ENCODE measurements at places on chromosomes 16 and 17. TPM values are rescaled to one million over a fixed set of nuclear protein-coding genes. Genes with fewer than 3 reads are reported as not detected.

- H3K4me3 ChIP-seq, result no peak overlapping the region
- no peaks in the 10 kb centered on the region for H3K4me1 ChIP-seq
- DNase-seq, result no peak
- H3K36me3 ChIP-seq, result no peaks in the 10 kb centered on the region
- 0 out of 2 replicates have a peak, but pooled peaks cover 11% of the 10 kb centered on the region for H3K27me3 ChIP-seq
These were observed 8.4 kb upstream of the PCTP start for GRCh38 chr17:55742272-55743102.

DNA sequence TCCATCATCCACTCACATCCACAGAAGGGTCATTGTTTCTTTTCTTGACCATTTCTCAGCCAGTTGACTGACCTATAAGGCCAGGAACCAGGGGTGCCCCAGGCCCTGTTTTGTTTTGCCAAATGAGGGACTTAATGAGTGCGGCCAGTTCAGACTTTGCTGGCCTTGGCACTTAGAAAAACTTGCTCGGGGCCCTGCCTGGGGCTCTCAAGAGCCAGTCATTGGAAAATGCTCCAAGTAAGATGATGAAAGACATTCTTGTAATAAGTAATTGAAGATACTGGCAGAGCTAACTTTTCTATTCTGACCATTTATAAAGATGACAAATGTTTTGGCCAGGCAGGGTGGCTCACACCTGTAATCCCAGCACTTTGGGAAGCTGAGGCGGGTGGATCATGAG, 29.0 kb upstream of the CLEC18B start:
- no peaks in the 10 kb centered on the region for H3K27me3 ChIP-seq
- no peak overlapping the region for H3K4me3 ChIP-seq
- H3K27ac ChIP-seq, result peak overlapping the region; percentile 57
- no peak for DNase-seq

DNA sequence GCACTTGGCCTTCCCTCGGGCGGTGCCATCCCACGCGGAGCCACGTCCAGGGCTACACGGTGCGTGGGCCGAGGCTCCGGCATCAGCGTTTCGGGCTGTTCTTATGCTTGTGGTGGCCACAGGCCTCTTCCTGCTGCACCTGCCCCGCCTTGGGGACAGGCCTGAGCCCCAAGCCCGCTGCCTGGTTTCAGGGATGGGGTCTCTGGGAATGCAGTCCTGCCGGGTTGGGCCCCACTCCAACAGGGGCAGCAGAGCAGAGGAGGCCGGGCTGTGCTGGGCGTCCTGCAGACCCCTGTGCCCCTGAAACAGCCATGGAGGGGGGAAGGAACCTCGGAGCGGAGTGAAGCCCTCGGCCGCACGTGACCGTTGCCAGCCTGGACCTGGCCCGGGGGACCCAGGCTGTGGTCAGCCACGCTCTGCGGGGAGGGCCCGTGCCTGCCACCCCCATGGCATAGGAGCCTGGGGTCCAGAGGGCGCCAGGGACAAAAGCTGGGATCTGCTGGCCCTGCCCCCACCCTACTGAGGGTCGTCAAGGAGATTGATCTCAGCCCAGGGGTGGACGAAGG, 453 bp upstream of the WFIKKN1 start:
- H3K27ac ChIP-seq, result no peak overlapping the region
- H3K4me3 ChIP-seq, result no peak overlapping the region

- no peak overlapping the region for H3K4me3 ChIP-seq
- H3K4me1 ChIP-seq, result peaks cover 9% of the 10 kb centered on the region
- no peaks in the 10 kb centered on the region for H3K36me3 ChIP-seq
- DNase-seq, result no peak
- H3K27ac ChIP-seq, result no peak overlapping the region
These were observed 107.1 kb downstream of the SNX29 start for GRCh38 chr16:12083631-12084030.

DNA sequence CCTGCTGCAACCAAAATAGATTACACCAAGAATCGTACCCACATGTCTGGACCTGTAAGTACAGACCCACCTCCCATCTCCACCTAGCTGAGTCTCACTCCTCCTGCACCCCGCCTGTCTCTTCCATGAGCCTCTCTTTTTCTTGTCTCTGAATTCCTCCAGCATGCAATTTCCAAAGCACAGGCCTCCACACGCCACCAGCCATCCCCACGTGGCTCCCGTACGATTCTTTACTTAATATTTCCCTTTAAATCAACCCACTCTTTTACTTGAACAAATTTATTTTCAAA, 1.2 kb downstream of the RPH3AL start:
- no peaks in the 10 kb centered on the region for H3K4me1 ChIP-seq
- H3K27ac ChIP-seq, result no peak overlapping the region
- no peaks in the 10 kb centered on the region for H3K36me3 ChIP-seq
- DNase-seq, result no peak
- no peaks in the 10 kb centered on the region for H3K27me3 ChIP-seq
- no peak overlapping the region for H3K4me3 ChIP-seq

DNA sequence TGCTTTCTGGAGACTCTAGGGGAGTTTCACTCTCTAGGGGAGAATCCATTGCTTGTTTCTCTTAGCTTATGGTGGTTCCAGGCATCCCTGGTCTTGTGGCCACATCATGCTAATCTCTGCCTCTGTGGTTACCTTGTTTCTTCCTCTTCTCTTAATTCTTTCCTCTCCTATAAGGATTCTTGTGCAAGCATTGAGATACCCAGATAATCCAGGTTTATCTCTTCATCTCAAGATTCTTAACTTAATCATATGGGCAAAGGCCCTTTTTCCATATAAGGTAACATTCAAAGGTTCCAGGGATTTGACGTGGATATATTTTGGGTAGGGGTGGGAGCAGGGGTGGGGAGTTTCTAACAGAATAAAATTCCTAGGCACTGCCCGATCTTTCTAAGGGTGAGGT, 32.6 kb downstream of the FAM20A start:
- no peak overlapping the region for H3K27ac ChIP-seq
- no peak overlapping the region for H3K4me3 ChIP-seq
- DNase-seq, result no peak
- H3K27me3 ChIP-seq, result no peaks in the 10 kb centered on the region

DNA sequence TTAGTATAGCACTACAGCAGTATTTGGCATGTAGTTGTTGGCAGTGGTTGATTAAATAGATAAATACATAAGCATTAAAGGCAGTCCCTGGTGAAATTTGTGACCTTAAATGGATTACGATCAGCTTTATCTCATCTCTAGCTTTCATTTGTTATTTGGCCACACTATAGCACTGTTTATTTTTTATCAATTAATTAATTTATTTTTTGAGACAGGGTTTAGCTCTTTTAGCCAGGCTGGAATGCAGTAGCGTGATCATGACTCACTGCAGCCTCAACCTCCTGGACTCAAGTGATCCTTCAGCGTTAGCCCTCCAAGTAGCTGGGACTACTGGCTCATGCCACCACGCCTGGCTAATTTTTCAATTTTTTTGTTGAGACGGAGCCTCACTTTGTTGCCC, 18.7 kb upstream of the ARHGAP17 start:
- DNase-seq, result peak; percentile 81
- no peak overlapping the region for H3K4me3 ChIP-seq
- H3K4me1 ChIP-seq, result peaks cover 55% of the 10 kb centered on the region
- no peaks in the 10 kb centered on the region for H3K27me3 ChIP-seq

G6PC1 gene
- total RNA-seq, result not detected

FAM171A2 gene
- 8.6 TPM for total RNA-seq

JPT1 gene
- total RNA-seq, result 340 TPM

KRTAP3-2 gene
- not detected for total RNA-seq

ACTG1 gene
- total RNA-seq, result 9,807 TPM

BCL6B gene
- not detected for total RNA-seq

GRCh38 chr16:10551881-10552280, 28.5 kb downstream of the EMP2 start:
- no peaks in the 10 kb centered on the region for H3K27me3 ChIP-seq
- H3K4me3 ChIP-seq, result no peak overlapping the region
- H3K36me3 ChIP-seq, result peaks cover 2% of the 10 kb centered on the region
- no peak overlapping the region for H3K27ac ChIP-seq

HCRT gene
- not detected for total RNA-seq

DNA sequence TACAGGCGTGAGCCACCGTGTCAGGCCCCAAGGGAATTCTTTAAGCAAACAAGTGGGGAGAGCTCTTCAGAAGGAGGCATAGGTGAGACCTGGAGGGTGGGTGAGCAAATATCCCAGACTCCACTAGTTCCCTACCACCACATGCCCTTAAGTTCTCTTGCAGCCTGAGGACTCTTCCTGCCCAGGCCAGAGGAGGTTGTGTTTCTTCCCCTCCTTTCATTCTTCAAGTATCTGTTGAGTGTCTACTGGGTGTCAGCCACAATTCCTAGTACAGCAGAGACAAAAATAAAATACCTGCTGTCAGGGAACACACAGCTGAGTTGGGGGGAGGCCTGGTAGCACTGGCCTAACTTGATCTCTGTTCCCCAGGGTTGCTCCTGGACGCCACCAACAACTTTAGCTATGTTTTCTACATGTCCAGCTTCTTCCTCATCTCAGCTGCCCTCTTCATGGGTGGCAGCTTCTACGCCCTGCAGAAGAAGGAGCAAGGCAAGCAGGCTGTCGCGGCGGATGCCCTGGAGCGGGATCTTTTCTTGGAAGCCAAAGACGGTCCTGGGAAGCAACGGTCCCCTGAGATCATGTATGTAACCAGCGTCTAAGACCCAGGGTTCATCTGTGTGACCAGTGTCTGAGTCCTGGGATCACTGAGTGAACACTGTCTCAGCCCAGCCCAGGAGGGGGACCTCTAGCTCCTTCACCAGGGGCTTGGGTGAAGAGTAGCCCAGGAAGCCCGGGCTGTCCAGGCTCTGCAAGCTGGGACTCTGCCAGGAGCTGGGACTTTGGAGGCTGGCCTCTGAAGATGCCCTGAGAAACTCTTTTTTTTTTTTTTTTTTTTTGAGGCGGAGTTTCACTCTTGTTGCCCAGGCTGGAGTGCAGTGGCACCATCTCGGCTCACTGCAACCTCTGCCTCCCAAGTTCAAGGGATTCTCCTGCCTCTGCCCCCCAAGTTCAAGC, 5.9 kb upstream of the ARMC7 start:
- H3K27ac ChIP-seq, result no peak overlapping the region
- no peaks in the 10 kb centered on the region for H3K36me3 ChIP-seq
- H3K4me1 ChIP-seq, result peaks cover 18% of the 10 kb centered on the region
- H3K27me3 ChIP-seq, result no peaks in the 10 kb centered on the region

DNA sequence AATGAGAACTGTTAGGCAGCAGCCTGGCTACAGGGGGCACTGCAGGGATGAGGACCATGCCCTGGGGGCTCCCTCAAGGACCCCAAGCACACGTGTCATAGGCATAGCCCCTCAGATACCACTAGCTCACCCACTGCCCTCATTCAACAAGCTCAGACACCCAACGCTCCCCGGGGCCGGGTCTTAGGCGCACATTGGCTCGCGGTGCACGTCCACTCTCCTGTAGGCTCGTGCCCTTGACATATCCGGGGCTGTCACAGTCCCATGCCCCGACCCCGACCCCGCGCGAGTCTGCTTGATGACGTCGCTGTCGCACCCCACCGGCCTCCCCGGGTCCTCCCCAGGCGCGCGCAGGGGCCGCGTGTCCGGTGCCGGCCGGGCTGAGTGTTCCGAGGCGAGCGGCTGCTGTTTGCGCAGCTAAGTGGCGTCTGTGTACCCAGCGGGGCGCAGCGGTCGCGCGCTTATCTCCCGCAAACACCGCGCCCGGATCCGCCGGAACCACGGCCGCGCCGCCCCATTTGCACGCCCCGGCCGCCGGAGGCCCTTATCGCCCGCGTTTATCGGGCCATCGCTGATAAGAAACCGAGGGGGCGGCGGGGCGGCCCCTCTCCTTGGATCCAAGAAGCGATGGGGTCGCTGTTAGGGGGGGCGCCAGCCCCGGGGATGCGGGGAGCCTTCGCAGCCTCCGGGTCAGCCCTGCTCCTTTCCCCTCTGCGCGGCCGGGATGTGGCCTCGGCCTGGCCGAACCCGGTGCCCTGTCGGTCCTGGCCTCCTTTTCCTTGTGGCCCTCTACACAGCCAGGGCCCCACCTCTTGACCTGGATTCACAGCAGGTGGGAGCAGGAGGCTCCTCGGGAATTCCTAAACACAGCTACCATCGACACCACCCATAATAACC, 20.7 kb upstream of the NAGS start:
- H3K36me3 ChIP-seq, result no peaks in the 10 kb centered on the region
- DNase-seq, result no peak
- no peak overlapping the region for H3K4me3 ChIP-seq
- H3K27ac ChIP-seq, result no peak overlapping the region

DNA sequence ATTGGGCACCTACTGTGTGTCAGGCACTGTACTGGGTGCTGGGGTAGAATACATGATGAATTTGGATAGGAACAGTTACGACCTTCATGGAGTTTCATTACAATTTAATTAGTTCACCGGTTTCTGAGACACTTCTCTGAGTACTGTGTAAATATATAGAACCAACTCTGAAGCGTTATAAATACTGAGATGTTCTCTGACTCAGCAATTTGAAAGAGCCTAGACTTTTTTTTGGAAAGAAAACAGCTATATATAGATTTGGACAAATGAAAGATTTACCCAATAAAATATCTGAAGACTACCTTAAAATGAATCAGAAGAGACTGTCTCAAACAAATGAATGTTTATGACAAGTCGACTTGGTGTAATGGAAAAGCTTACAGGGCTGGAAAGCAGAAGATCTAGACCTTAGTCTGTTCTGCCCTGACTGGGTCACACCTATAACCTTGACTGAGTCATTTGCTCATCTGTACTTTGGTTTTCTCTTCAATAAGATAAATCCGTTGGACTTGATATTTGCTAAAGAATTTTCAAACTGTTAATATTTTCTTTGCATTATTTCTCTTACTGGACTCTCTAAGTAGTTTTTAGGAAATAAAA, 4.6 kb upstream of the GAN start:
- no peak overlapping the region for H3K4me3 ChIP-seq
- no peaks in the 10 kb centered on the region for H3K27me3 ChIP-seq
- H3K4me1 ChIP-seq, result peaks cover 6% of the 10 kb centered on the region
- no peak overlapping the region for H3K27ac ChIP-seq

- no peaks in the 10 kb centered on the region for H3K36me3 ChIP-seq
- H3K4me3 ChIP-seq, result no peak within 1 kb of the TSS
- DNase-seq, result no peak
- no peaks in the 10 kb centered on the region for H3K4me1 ChIP-seq
These were observed at the start of gene CCL5 for GRCh38 chr17:35879773-35880654. Gene CCL5, minus strand, starts transcription at chr17:35880360.

HS3ST3B1 gene
- total RNA-seq, result 14.1 TPM

- H3K36me3 ChIP-seq, result peaks cover 3% of the 10 kb centered on the region
- peaks cover 23% of the 10 kb centered on the region for H3K4me1 ChIP-seq
- DNase-seq, result peak; percentile 59
- peak overlapping the region; percentile 27 for H3K27ac ChIP-seq
These were observed 76.7 kb downstream of the CHD9 start for GRCh38 chr16:53131363-53132071.

CA4 gene
- not detected for total RNA-seq

- peaks cover 7% of the 10 kb centered on the region for H3K4me1 ChIP-seq
- no peak overlapping the region for H3K4me3 ChIP-seq
- peaks cover 28% of the 10 kb centered on the region for H3K36me3 ChIP-seq
- no peaks in the 10 kb centered on the region for H3K27me3 ChIP-seq
- H3K27ac ChIP-seq, result no peak overlapping the region
These were observed 5.3 kb downstream of the DEF8 start for GRCh38 chr16:89953671-89954406.

DNA sequence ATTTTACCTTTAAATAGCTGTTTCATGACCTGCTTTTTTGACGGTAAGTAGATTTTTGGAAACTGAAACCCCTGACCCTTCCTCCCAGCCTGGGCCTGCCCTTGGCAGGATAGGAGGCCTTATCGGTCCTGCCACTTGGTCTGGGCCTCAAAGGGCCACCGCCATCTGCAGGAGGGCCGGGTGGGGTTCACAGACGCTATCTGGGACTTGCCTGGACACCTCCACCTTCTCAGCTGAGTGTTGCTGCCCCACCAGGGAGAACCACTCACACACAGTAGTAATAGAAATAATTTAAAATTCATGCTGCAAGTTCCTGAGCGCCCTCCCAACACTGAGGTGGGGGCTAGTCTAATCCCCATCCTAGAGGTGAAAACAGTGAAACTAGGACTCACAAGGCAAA, 4.6 kb upstream of the NPRL3 start:
- no peaks in the 10 kb centered on the region for H3K4me1 ChIP-seq
- H3K36me3 ChIP-seq, result no peaks in the 10 kb centered on the region
- no peak overlapping the region for H3K4me3 ChIP-seq
- no peak overlapping the region for H3K27ac ChIP-seq
- DNase-seq, result no peak

SLC25A39 gene
- total RNA-seq, result 129 TPM

Data from SJSA1 (cell line).